WTC11 (cell line): ENCODE measurements at places on chromosomes 12 and 14.

GRCh38 chr12:9797722-9798619 is 29.3 kb upstream of the KLRF1 start:
- DNase-seq, result peak; percentile 63

GRCh38 chr12:68915055-68915454 is 17.9 kb downstream of the CPM start:
- DNase-seq, result no peak

DNA sequence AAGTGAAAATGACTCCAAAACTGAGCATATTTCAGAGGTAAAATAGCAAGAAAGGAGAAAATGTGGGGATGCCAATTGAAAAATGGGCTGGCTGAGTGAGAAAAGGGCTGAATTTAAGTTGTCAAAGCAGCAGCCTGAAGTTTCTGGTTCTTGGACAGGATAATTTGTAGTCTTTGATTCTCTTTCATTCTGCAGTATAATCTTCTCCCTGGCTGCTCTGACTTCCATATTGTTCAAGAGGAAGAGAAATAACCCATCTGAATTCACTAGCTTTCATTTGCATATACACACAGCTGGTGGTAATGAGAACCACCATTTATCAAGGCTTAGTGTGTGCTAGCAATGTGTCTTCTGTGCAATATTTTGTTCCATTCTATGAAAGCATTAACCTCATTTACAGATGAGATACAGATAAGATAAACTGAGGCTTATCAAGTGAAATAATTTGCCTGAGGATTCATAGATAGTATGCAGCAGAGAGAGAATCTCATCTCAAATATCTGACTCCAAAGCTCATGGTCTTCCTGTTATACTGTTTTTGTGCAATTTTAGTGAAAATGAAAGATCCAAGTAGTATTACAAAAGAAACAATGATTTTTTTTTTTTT is 184.2 kb downstream of the TMTC2 start:
- DNase-seq, result no peak

- no peak for DNase-seq
Observed at GRCh38 chr14:74309125-74310022, 6.6 kb upstream of the ABCD4 start.

DNA sequence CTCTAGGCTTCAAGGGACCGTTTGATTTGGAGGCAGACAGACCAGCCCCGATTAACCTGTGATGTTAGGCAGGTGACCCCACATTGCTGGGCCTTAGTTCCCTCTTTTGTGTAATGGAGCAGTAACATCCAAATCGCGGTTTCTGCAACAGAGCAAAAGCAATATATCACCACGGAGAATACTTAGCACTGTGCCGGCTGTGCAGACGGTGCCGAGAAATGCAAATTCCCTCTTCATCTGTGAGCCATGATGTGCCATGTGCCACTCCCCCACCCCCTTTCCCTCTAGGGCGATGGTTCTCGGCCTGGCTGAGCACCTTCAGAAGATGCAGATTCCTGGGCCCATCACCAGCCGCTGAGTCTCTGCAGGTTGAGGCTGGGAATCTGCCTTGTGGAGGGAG is 10.9 kb downstream of the BCL7A start:
- DNase-seq, result no peak

DNA sequence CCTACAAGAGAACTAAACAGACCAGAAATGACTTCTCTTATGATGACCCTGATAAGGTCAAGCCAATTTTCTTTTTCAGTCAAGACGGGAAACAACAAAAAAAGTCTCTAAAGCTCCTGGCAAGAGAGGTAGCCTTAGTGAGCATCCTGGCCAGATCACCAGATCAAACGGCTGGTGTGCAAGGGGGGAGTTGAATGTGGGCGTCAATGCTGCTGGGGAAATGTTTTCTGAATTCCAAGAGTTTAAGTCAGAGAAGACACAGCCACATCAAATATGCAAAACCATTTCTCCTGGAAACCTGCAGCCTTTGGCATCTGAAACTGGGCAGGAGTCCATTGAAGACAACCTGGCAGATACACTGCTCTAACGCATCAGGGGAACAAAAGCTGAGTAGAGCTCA is 16.0 kb upstream of the SELPLG start:
- DNase-seq, result no peak

- no peak for DNase-seq
Observed at GRCh38 chr12:25859976-25860375, 98.5 kb upstream of the RASSF8 start.

- peak; percentile 72 for DNase-seq
Observed at GRCh38 chr14:102088012-102088792, 1.4 kb upstream of the HSP90AA1 start.

- no peak for DNase-seq
Observed at GRCh38 chr12:132150780-132151144, 6.5 kb downstream of the NOC4L start.

DNA sequence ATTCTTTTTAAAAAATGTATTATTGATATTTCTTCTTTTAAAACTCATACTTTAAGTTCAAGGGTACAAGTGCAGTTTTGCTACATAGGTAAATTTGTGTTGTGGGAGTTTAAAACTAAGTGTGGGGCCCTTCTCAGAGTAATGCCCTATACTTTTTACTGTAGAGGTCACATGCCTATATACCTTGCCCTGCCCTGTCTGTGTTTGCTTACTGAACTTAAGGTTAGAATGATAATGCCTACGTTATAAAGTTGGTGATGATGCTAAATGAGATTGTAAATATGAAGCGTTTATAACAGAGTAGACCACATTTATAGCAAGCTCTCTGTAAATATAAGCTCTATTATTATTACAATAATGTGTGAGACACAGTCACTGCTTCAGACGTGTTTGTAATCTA is 261.9 kb downstream of the RASSF9 start:
- DNase-seq, result no peak

- DNase-seq, result no peak
Observed at GRCh38 chr12:13189264-13189663, 7.3 kb upstream of the EMP1 start.

GRCh38 chr12:69546693-69547438 is 38.4 kb upstream of the CCT2 start:
- DNase-seq, result no peak

DNA sequence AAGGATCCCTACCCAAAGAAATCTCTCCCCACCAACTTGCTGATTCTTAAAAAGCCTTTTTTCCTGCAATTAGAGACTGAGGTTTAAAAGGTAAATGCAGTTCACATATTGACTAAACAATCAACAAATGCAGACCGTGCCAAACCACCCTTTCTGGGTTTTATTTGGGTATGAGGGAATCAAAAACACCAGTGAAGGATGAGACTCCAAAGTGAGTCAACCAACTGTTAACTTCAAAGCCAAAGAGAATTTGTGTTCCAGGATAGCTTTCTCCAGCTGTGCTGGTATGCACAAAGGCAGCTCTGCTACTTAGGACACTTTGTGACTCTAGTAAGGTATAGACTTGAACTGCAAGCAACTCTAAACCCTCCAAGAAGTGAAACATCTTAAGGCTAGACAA is 39.4 kb downstream of the RPS29 start:
- no peak for DNase-seq

DNA sequence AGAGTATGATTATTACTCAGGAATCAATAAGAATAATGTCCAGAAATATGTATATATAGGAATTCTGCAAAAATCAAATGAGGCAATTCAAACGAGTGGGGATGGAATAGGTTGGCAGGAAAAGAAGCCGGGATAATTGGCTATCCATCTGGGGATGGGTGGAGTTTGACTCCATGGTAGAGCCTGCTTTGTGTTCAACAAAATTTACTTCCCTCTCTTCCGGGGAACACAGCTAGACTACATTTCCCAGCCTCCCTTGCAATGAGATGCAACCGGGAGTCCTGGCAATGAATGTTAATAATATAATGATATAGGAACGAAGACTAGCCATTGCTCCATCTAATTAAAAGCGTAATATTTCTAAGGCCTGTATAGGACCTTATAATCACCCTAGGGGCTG is 146.6 kb downstream of the EFCAB11 start:
- DNase-seq, result no peak

DNA sequence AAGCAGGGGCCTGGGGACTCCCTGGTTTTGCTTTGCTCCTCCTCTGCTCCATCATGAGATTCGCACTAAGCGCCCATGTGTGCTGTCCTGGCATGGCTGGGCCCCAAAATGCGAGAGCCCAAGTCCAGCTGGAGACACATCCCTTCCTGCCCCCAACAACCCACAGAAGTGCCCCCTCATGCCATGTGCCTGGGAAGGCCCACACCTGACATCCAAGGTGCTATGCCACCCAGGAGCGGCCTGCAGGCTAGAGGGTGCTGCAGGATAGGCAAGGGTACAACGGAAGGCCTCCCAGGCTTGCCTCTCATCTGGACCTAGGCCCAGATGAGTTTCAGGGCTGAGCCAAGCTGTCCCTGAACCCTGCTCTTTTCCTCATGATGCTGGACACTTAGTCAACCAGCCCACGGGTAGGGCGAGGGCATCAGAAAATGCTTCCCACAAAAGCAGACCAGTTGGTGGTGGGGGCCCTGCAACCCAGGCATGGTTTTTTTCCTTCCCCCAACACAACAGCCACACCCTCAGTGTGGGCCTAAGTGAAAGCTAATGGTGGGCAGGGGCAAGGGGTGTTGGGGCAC is 13.2 kb upstream of the KRT80 start:
- no peak for DNase-seq

- DNase-seq, result no peak
Observed at GRCh38 chr12:124582108-124582424, 14.7 kb upstream of the NCOR2 start.

- no peak for DNase-seq
Observed at GRCh38 chr14:79967001-79967400, 244.3 kb downstream of the DIO2 start.
